Naive thymus-derived CD4-positive, alpha-beta T cell (primary cell): ENCODE measurements at places on chromosomes 12 and 14. TPM values are rescaled to one million over a fixed set of nuclear protein-coding genes. Genes with fewer than 3 reads are reported as not detected.

The ASPG gene
- not detected in 2 replicates for total RNA-seq

The POLE gene
- 129 and 138 TPM in 2 replicates for total RNA-seq

The SLC6A12 gene
- not detected in 2 replicates for total RNA-seq

The GPR135 gene
- total RNA-seq, result 2.2 TPM

The PTPRO gene
- 1.8 TPM for total RNA-seq
